Dermis lymphatic vessel endothelial cell (primary cell): ENCODE measurements at places on chromosomes 7 and 10. TPM values are rescaled to one million over a fixed set of nuclear protein-coding genes. Genes with fewer than 3 reads are reported as not detected.

The MMD2 gene
- total RNA-seq, result not detected in 2 replicates

The MPP7 gene
- 2.8 and 7.4 TPM in 2 replicates for total RNA-seq

The OPALIN gene
- total RNA-seq, result not detected in 2 replicates

The AMPH gene
- under 0.01 TPM in 1 of 2 replicates, not detected in the other for total RNA-seq

The SEMA3C gene
- 0.09 and 2.2 TPM in 2 replicates for total RNA-seq

The TCERG1L gene
- not detected in 2 replicates for total RNA-seq

The ADAMTS14 gene
- total RNA-seq, result under 0.01 and 0.11 TPM in 2 replicates

The UBE2D1 gene
- total RNA-seq, result 5.6 and 8.4 TPM in 2 replicates

The ANXA8L1 gene
- not detected in 2 replicates for total RNA-seq

The KLF14 gene
- total RNA-seq, result not detected in 2 replicates

The SPDYE6 gene
- not detected in 2 replicates for total RNA-seq

The NUTM2E gene
- not detected in 2 replicates for total RNA-seq

The DYDC2 gene
- total RNA-seq, result not detected in 2 replicates

The LRIT1 gene
- total RNA-seq, result not detected in 2 replicates

The ACSM6 gene
- total RNA-seq, result not detected in 2 replicates

The TAS2R41 gene
- total RNA-seq, result not detected in 2 replicates

The PANK1 gene
- total RNA-seq, result 1.8 and 2.4 TPM in 2 replicates

The LRRC17 gene
- 0.26 and 0.43 TPM in 2 replicates for total RNA-seq

The FFAR4 gene
- total RNA-seq, result not detected in 2 replicates

The NYAP1 gene
- total RNA-seq, result 1.6 and 2.3 TPM in 2 replicates

The C10orf88 gene
- total RNA-seq, result 12.1 and 12.5 TPM in 2 replicates

The SEC31B gene
- 2.1 and 2.2 TPM in 2 replicates for total RNA-seq

The TUBB8 gene
- total RNA-seq, result 0.09 and 0.11 TPM in 2 replicates

The C10orf62 gene
- not detected in 2 replicates for total RNA-seq

The OR2A5 gene
- not detected in 2 replicates for total RNA-seq

The PNLIPRP2 gene
- not detected in 2 replicates for total RNA-seq

The PRTFDC1 gene
- 11.1 and 13.5 TPM in 2 replicates for total RNA-seq

The PDGFA gene
- total RNA-seq, result 49.2 and 97.9 TPM in 2 replicates

The PRDX3 gene
- 177 and 201 TPM in 2 replicates for total RNA-seq

The AMZ1 gene
- total RNA-seq, result under 0.01 TPM in 2 replicates

The ITIH5 gene
- 0.33 and 0.52 TPM in 2 replicates for total RNA-seq

The PILRB gene
- total RNA-seq, result 9.4 and 14.3 TPM in 2 replicates

The PTF1A gene
- total RNA-seq, result not detected in 2 replicates

The CPN1 gene
- total RNA-seq, result not detected in 2 replicates

The AQP1 gene
- total RNA-seq, result 1.0 and 2.5 TPM in 2 replicates

The CYP2W1 gene
- total RNA-seq, result not detected in 2 replicates

The STEAP1B gene
- total RNA-seq, result 2.9 TPM in 2 replicates

The SLC26A5 gene
- total RNA-seq, result 1.5 and 2.3 TPM in 2 replicates

The HSPA12A gene
- total RNA-seq, result 0.52 and 1.3 TPM in 2 replicates

The MUC3A gene
- total RNA-seq, result under 0.01 TPM in 1 of 2 replicates, not detected in the other

The LIPF gene
- not detected in 2 replicates for total RNA-seq

The BUD31 gene
- total RNA-seq, result 76.5 and 82.6 TPM in 2 replicates
